Kidney epithelial cell (primary cell): ENCODE measurements at places on chromosomes 13 and 19. TPM values are rescaled to one million over a fixed set of nuclear protein-coding genes. Genes with fewer than 3 reads are reported as not detected.

DNA sequence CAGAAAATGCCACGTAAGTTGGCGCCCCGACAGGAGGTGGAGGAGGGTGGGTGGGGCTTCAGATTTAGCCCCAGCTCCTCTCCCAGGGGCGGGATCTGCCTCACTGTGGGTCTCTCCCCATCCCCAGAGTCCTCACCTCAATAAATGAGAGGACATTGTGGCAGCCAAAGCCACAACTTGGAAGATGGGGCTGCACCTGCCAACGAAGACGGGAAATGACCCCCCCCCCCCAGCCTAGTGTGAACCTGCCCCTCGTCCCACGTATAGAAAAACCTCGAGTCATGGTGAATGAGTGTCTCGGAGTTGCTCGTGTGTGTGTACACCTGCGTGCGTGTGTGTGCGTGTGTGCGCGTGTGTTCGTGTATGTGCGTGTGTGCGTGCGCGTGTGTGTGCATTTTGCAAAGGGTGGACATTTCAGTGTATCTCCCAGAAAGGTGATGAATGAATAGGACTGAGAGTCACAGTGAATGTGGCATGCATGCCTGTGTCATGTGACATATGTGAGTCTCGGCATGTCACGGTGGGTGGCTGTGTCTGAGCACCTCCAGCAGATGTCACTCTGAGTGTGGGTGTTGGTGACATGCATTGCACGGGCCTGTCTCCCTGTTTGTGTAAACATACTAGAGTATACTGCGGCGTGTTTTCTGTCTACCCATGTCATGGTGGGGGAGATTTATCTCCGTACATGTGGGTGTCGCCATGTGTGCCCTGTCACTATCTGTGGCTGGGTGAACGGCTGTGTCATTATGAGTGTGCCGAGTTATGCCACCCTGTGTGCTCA, 1.5 kb upstream of the TRAPPC5 start:
- no peak for DNase-seq

DNA sequence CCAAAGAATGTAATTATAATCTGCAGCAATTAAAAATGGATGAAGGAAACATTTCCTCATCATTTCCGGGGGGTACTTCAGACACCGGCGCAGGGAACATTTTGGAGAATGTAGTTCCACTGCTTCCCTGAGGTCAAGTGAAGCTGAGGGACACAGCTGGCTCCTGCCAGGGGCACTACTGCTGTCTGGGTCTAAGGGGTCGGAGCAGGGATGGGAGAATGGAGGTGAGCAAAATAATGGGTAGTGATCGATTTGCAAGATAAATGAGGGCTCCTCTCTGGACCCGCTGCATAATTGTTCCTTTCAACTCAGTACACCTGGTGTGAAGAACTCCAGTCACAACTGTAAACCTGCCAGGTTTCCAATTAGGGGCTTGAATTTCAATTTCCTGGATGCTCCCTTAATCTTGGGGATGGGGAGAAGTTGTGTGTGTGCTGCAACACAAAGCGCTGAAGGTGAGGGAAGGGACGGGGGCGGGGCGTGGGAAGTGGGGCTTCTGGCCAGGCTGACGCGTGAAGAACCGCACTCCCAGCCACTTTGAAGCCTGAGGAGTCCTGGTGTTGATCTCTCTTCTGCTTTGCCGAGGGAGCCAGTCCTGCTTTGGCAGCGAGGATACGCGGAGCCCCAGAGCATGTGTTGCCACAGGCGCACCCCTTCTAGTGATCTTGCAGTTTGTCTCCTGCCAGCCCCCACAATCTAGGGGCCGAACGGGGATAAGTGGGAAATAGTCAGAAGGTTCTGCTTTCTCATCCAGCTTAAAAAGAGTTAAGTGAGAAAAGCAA, 57.9 kb upstream of the PCDH8 start:
- no peak for DNase-seq

- DNase-seq: no peak
Measured at GRCh38 chr13:74641586-74641985, 507.4 kb upstream of the KLF12 start.

DNA sequence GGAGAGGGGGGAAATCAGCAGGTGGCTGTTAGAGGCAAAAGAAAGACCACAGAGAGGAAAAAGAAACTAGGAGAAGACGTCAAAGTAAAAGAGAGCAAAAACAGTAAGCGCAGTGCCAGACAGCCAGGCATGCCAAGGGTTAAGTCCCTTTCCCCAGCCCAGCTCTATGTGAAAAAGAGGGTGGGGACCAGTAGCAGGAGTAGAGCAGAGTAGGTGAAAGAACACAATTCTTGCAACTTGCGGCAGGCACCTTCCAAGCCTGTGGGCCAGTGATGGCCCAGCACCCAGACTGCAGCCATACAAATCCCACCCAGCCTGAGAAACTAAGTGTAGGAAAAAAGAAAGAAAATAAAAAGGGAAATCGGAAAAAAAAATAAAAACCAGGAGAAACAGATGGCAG, 64.2 kb upstream of the ZNF85 start:
- no peak for DNase-seq

DNA sequence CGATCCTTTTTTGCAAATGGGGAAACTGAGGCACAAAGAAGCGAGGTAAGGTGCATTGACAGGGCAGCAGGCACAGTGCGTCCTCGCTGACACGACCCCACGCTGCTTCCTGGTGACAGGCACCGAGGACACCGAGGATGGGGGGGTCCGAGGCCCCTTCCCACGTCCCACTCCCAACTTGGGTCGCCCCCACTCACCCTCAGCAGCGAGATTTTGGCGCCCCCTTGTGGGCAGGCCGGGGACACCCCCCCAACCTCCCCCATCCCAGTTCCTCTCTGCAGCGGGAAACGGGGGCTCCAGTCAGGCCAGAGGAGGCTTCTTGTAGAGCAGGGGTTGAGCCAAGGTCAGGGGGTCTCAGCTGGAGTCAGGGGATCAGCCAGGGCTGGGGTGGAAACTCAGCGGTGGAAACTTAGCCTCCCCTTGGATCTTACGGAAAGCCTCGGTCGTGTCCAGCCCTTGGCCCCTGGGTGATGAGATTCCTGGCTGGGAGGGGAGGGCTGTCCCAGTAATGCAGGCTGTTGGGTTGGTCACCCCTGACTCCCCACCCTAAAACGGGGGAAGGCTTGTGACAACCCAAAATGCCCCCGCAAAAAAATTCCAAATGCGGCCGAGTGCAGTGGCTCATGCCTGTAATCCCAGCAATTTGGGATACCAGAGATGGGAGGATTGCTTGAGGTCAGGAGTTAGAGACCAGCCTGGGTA, 8.2 kb downstream of the SMIM24 start:
- no peak for DNase-seq

DNA sequence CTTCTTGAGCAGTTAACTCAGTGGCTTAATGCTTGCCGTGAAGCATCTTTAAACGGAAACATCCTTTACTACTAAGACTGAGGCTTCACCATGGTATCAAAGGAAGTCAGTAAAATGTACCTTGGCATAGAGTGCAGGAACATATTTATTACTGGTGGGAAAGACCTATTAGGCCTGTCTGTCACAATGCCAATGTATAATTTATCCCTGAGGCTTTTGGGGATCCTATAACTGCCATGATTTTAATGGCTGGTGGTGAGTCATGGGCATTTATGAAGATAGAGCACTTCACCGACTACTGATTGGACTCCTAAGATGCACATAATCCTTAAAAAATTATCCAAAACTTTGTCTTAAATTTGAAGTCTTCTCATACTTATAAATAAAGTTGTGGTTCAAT, 79.6 kb downstream of the FGF14 start:
- no peak for DNase-seq

DNA sequence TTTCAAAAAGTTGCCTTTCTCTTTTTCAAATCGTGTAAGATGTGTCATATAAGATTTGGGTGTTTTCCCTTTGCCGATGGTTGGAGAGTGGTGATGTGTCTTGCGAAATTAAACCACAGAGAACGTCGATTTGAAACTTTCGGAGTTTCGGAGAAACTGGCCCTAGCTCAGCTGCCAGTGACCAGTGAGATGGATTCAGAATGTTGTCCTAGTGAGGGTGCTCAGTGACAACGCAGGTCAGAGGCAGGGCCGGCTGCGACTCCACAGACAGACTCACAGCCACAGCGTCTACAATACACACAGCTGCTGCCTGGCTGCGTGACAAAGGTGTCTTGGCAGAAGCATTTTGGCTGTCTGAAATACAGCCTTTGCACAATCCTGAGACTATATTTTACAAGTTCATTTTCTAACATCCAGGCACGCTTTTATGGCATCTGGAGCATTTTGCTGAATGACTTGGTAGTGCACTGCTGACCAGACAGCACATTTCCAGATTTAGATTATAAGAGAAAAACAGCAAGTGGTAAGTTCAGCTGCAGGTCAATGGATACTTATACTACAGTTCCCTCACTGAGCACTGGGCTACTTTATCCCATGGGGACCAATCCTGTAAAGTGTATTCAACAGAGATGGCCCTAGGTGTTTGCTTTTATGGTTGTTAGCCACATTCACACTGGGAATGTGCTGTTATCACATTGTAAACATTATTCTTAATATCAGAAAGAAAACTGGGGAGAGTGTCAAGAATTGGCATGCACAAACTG, 207.5 kb downstream of the KCNRG start:
- DNase-seq: no peak

DNA sequence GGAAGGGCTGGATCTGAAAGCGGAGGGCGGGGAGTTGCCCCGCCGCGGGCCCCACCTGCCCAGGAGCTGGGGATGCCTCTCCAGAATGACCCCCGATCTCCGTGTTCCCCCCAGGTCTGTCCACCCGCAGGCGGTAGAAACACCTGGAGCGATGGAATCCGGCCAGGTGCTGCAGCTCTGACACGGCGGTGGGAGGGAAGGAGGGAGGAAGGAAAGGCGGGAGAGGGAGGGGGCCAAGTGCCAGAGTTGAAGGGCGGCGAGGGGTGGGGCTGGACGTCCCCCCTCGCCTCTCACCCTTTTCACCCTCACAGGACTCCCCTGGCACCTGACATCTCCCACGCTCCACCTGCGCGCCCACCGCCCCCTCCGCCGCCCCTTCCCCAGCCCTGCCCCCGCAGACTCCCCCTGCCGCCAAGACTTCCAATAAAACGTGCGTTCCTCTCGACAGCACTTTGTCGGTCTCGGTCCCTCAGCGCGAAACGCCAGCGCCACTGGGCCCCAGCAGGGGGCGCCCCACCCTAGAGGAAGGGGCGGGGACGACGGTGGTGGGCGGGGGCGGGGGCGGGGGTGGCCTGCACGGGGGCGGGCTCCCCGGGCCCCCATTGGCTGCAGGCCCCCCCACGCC, 337 bp upstream of the FXYD7 start:
- no peak for DNase-seq

DNA sequence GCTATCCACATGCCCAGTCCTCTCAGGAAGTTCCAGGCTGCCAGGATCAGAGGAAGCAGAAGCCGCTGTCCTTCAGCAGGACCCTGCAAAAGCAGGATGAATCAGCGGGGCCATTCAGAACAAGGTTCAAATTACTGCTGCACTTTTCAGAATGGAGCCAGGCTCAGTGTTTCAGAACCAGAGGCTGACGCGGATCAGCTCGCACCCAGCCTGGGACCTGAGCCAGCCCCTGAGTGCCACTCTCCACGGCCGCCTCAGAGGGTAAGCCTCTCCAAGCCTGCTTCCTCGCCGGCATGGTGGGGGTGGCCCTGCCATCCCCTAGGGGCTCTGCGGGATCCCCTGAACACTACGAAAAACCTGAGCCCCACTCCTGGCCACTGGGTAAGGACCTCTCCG, 24.7 kb downstream of the RASA3 start:
- DNase-seq: no peak

Gene ZNF230
- total RNA-seq: 2.7 and 2.9 TPM in 2 replicates

Gene FCGBP
- total RNA-seq: 0.17 and 0.89 TPM in 2 replicates

Gene HSH2D
- 0.46 and 1.8 TPM in 2 replicates for total RNA-seq

Gene TRAPPC6A
- total RNA-seq: 33.8 and 36.4 TPM in 2 replicates

DNA sequence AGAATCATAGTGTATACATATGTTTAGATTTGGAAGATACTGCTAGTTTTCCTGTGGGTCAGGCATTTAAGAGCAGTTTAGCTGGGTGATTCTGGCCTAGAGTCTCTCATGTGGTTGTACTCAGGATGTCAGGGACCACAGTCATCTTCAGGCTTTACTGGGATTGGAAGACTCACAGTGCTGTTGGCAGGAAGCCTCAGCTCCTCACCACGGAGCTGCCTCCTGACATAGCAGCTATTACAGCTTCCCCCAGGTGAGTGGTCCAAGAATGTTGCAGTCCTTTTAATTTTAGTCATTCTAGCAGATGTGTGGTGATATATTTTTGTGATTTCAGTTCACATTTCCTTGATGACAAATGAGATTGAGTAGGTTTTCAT, 16.9 kb upstream of the GPR18 start:
- no peak for DNase-seq

DNA sequence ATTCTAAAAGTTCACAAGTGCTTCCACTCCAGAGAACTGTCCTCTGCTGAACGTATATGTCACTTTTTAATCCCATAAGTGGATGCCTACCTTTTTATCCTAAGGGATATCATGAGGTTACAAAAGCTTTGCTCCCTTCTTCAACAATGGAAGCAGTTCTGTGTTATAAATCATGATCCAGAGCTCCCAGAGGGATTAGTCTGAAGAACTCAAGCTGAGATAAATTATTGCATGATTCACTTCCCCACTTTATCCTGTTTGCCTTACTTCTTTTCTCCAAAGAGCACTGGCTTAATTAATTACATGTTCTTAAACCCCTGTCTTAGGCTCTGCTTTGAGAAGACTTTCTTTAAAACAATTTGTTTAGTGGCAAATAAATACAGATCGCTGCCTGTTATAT, 246.7 kb downstream of the PCDH17 start:
- DNase-seq: no peak

Gene DACH1
- total RNA-seq: 1.2 and 1.6 TPM in 2 replicates

GRCh38 chr13:94996445-94996844, 284.1 kb upstream of the SOX21 start:
- DNase-seq: no peak

DNA sequence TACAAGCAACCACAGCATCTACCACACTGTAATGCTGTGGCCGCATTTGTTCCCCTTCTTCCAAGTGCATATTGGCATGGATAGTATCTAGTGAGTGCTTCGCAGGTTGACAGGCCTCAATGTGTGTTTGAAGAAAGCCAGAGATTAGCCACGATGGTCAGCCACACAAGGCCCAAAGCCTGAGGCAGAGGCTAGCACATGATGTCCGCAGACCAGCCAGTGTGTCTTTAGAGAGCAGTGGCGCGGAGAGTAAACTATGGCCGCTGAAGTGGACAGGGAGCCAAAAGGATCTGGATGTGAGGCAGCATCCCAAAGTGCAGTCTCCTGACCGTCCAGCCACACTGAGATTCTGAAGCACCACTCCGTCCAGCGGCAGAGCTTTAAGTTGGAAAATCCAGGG, 36.0 kb downstream of the BRD4 start:
- DNase-seq: no peak

DNA sequence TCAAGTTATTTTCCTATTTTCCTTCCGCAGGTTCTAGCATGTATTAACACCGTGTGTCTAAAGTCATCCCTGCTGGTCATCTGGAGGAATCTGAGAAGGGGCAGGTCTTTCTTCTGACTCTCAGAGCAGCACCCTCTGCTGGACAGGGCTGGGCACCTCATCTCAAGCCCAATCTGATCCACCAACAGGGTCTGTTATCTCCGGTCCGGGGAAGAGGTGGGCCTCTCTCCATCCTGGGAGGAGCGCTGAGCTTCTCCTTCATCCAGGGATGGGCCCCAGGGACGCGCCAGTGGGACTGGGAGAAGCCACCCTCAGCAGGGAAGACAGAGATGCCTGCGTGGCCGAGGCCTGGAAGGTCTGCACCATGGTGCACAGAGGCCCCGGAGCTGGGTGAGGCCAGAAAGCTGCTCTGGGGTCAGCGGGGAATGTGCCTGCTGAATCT, 26.0 kb upstream of the ZNF331 start:
- no peak for DNase-seq

Gene LILRA2
- not detected in 2 replicates for total RNA-seq

GRCh38 chr19:15196360-15197005, 4.3 kb downstream of the NOTCH3 start:
- DNase-seq: no peak

Gene THSD1
- 4.1 and 4.8 TPM in 2 replicates for total RNA-seq

- DNase-seq: no peak
Measured at GRCh38 chr13:27040826-27041108, 130.8 kb downstream of the USP12 start.

Gene ZNF808
- 12.4 and 15.0 TPM in 2 replicates for total RNA-seq
